ENCODE measurements at places on chromosomes 4 and X.

DNA sequence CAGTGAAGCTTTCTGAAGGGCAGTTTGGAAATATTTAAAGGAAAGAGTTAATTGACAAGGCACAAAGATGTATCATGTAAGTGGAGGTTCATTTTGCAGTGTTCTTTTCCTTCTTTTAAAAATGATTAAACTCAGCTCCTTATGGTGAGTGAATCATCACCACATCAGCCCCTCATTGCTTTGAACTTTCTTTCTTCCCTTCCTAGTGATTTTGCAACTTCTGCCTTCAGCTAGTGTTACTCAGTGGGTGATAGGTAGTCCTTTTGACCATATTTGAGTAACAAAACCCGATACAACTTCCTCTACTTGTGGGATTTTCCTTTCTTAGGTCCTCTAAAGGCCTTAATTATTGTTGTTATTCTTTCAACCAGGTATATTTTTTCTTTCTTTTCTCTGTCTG, 8.2 kb downstream of the ZCCHC4 start:
- no peak for DNase-seq

GRCh38 chr4:83905952-83906351, 370.0 kb downstream of the GPAT3 start:
- no peak for DNase-seq

- DNase-seq = no peak
Measured at GRCh38 chr4:174593701-174594100, 71.4 kb upstream of the HPGD start.

- DNase-seq = no peak
Measured at GRCh38 chr4:21960793-21961192, 12.2 kb upstream of the KCNIP4 start.

GRCh38 chr4:65580551-65580950, 89.7 kb downstream of the EPHA5 start:
- DNase-seq = no peak

GRCh38 chr4:118756958-118757357, 71.8 kb downstream of the METTL14 start:
- no peak for DNase-seq

- no peak for DNase-seq
Measured at GRCh38 chrX:151476604-151477303, 79.7 kb downstream of the VMA21 start.

- DNase-seq = no peak
Measured at GRCh38 chr4:159758061-159758460, 655.2 kb downstream of the RAPGEF2 start.

GRCh38 chrX:9576059-9576458, 111.2 kb downstream of the TBL1X start:
- no peak for DNase-seq

GRCh38 chr4:2353222-2354107, 65.0 kb downstream of the ZFYVE28 start:
- no peak for DNase-seq

DNA sequence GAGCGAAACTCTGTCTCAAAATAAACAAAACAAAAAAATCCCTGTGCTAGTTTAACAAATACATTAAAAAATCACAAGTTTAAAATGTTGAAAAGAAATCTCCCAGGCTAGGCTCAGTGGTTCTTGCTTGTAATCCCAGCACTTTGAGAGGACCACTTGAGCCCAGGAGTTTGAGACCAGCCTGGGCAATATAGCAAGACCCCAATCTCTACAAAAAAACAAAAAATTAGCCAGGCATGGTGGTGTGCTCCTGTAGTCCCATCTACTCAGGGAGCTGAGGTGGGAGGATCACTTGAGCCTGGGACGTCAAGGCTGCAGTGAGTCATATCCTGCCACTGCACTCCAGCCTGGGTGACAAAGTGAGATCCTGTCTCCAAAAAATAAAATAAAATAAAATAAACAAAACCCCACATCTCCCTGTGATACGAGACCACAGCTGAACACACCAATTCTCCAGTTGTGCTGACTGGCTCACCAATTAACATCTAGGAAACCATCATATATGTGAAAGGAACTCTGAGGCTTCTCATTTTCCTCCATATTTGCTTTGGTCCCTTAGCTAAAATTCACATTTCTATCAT, 7.3 kb downstream of the RPS4X start:
- DNase-seq = no peak

DNA sequence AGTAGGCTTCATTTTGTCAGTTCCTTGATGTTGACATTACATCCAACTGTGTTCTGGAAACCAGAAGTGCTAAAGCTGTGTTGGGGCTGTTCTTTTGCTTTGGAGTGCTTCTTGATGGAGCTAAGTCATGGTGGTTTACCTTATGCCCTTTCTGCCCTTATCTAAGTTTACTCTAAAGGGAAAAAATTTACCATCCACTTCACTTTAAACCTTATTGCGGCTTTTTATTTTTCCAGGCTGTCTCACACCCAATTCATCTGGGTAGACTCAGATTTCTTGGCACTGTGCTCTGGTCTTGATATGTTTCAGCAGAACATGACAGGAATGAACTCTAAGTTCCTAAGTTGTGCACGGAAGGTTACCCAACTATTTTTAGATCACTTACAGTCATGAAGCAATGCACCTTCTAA, 104.7 kb upstream of the TTC29 start:
- DNase-seq = no peak

- no peak for DNase-seq
Measured at GRCh38 chr4:172688534-172688933, 480.1 kb upstream of the GALNT7 start.

- no peak for DNase-seq
Measured at GRCh38 chr4:37896206-37896860, 5.4 kb downstream of the TBC1D1 start.

- no peak for DNase-seq
Measured at GRCh38 chr4:4734425-4734824, 125.0 kb upstream of the MSX1 start.

DNA sequence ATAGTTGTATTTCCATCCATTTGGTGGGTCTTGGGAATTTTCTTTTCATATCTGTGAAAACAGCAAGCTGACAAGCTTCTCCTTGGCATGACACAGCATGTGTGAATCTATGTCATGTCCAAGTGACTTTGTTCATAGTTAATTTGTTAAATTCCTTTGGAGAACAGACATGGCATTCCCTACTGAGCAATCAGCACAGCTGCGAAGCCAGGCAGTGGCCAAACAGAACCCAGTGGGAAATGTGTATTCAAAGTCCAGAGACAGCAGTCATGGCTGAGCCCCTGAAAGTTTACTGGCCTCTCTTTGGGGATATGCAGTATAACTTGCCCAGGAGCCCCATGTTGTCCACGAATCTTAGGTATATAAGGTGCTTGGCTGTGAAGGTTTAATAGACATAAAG, 474.7 kb downstream of the NKX6-1 start:
- DNase-seq = no peak

- DNase-seq = no peak
Measured at GRCh38 chr4:153655002-153655541, 29.0 kb upstream of the TLR2 start.

- DNase-seq = no peak
Measured at GRCh38 chrX:113833096-113834055, 750.5 kb upstream of the HTR2C start.

GRCh38 chrX:132463411-132463810, 25.4 kb downstream of the MBNL3 start:
- no peak for DNase-seq

GRCh38 chr4:52545099-52546069, 113.7 kb downstream of the USP46 start:
- DNase-seq = peak; percentile 40

DNA sequence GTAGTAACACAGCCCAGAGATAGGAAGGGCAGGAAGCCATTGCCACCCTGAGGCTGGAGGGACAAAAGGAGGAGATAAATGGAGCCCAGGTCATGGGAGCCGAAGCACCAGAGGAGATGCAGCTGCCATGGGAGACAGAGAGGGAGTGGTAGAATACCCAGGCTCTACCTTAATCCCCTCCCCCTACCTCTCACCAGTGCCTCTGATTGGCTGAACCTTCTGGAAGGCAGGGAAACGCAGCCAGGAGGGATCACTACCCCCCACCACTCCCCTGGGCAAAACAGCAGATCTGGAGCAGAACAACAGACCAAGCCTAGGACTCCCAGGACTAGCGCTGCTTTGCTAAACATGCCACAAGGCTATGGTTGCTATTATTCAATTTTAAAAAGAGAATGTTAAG, 114.2 kb downstream of the ZNF827 start:
- no peak for DNase-seq
